ENCODE measurements at places on chromosomes 2 and 18. TPM values are rescaled to one million over a fixed set of nuclear protein-coding genes. Genes with fewer than 3 reads are reported as not detected.

- DNase-seq: peak; percentile 42
Observed at GRCh38 chr2:28347596-28347995, 45.1 kb upstream of the FOSL2 start.

The ADRA2B gene
- 3.1 TPM for total RNA-seq

- no peak for DNase-seq
Observed at GRCh38 chr2:62234755-62235655, 39.1 kb downstream of the B3GNT2 start.

GRCh38 chr2:178211460-178211859 lies 17.1 kb downstream of the OSBPL6 start:
- DNase-seq: no peak

DNA sequence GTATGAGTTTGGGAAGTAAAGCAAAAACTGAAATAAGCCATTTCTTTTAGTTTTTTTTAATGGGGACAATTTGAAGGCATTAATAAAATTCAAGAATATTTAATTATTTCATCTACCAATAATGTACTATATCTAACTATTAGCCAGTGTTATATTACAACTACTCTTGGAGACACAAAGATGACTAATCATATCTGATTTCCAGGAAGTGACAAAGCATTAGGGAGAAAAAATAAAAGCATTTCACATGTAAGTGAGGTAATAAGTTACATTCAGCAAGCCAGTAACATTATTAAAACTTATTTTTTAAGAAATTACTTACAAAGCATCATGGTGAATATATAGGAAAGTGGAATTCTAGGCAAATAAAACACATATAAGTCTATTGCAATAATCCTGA lies 781.3 kb upstream of the NRXN1 start:
- no peak for DNase-seq

DNA sequence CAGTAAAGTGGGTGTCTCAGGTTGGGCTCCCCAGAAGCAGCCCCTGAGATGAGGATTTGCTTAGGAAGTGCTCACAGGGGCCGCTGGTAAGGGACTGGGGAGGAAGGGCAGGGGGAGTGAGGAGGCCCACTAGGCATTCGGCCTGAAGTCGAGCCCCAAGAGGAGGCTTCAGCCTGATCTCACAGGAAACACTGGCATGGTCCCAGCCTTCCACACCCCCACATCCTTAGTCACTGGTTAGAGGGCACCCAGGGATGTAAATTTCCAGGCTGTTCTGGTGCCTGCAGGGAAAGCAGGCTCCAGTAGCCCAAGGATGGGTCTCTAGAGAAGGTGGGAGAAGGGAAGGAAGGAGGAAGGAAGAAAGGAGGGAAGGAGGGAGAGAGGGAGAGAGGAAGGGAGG lies 22.4 kb upstream of the KCNK3 start:
- no peak for DNase-seq

- DNase-seq: no peak
Observed at GRCh38 chr18:58966005-58966677, 101.5 kb downstream of the ZNF532 start.

- no peak for DNase-seq
Observed at GRCh38 chr2:34670482-34670881, 1071.4 kb upstream of the FAM98A start.

- DNase-seq: no peak
Observed at GRCh38 chr2:201362396-201362795, 5.3 kb upstream of the FLACC1 start.

The KCNIP3 gene
- total RNA-seq: 0.46 TPM

The TEKT4 gene
- total RNA-seq: not detected

DNA sequence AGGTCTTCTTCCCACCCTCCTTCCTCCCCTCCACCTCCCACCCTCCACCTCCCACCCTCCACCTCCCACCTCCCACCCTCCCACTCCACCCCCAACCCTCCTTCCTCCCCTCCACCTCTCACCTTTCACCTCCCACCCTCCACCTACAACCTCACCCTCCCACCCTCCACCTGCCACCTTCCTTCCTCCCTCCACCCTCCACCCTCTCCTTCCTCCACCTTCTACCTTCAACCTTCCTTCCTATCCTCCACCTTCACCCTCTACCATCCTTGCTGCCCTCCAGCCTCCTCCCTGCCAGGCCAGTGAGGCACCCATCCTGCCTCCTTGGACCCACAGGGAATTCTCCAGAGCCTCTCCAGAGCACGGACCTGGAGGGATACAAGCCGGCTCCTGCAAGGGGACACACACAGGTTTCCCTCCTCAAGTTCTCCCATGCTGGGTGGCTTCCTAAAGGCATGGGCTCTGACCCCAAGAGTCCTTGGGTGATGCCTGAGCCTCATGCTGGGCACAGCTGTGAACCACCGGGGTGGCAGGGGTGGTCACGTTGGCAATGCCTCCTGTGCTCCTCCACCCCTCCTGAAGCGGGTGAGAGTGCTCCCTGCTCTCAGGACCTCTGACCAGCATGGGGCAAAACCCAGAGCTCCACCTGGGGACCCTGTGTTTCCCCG lies 293.0 kb downstream of the NDUFA10 start:
- DNase-seq: peak; percentile 22

DNA sequence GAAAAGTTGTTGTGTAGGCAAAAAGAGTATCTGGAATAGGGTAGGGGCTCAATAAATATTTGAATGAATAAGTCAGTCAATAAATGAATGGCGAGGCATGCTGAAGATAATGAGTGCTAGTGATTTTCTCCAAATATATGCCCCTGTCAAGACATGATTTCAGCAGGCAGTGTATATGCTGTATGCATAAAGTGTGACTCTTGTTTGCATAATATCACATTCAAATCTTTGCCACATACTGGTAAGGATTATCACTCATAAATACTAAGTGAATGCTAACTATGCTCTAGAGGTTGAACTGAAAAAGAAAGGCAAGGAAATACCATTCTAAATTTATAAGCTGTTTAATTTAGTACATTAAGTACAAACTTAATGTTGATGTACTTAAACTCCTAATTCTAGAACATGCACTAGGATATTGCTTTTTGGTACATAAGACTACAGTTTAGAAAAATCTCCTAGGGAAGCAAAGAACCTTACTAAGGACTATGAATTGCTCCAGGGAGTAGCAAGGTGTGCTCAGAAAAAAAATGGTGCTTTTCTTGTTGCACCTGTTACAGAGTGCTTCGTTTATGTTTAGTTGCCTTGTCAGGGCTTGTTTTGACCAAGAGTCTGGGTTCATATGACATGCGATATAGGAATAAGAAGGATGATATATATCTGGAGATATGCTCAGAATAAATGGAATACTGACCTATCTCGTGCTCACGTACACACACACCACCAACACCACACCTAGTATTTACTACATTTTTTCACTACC lies 224.0 kb upstream of the TANK start:
- DNase-seq: no peak

The ATIC gene
- total RNA-seq: 43.3 TPM

The REG3G gene
- total RNA-seq: not detected

GRCh38 chr18:56097621-56098020 lies 509.6 kb upstream of the TCF4 start:
- DNase-seq: no peak

DNA sequence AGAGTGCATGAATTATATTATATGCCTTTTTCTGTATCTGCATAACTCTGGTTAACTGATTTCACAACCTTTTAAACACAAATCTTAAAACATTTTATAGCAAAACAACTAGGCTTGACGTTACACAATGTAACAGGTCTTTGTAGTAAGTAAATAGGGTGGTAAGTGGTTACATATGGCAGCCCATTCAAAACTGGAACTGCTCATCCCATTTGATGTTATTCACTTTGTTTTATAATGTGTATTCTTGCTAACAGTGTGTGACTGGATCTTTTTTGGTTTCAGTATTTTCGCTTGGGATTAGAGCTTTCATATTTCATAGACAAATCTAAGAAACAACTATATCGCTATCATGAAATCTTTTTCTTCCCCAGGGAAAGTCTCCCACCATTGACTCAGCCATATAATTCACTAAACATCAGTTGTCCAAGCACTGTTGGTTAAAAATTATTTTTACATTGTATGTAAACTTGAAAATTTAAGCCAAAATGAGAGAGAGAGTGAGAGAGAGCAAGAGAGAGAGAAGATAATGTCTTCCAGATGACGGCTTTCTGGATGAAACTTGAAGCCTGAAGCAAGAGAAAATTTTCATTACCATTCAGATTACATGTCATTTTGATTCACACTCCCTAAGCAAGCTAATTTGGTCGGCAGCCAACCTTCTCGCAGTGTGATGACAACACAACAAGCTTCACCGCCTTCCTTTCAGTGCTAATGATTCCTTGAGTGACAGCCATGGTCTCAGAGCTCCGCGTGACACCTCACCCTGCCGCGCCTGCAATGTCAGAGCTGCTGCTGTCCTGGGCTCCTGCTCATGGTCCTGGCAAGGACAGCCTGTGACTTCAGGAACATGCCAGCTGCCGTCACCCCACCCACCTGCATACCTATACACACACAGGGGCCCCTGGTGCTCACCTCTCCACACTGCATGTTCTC lies 946.9 kb upstream of the SOX11 start:
- no peak for DNase-seq

The CDK5R2 gene
- total RNA-seq: not detected

The TUBA3E gene
- not detected for total RNA-seq

- no peak for DNase-seq
Observed at GRCh38 chr2:88232074-88232782, 62.1 kb downstream of the THNSL2 start.

The KCNG2 gene
- total RNA-seq: not detected

DNA sequence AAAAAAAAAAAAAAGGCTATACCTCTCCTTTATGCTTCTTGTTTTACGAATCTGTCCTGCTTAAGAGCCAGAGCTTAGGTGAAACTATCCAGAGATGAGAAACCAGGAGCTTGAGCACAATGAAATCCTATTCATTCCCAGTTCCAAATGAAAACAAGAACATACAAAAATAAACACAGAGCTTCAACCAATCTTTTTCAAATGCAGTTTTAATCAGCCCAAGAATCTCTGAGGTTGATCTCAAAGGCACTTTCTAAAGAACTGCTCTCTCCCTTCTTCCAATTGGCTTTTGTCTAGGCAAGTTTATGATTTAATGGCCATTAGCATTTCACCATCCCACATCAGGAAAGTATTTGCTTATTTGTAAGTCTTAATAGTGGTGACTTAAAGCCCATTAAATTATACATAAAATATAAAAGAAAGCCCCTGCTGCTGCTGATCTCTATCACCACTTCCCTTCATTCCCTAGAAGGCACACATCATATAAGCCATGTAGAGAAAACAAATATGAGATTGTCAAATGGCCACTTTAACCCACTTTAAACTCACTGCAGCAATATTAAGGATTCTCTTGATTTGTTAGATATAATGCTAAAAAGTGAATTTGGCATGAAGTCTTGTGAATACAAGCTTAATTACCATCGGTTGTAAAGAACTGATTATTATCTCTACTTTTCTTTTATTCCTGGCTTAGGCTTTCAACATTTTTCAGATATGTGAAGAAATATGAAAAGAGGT lies 29.3 kb upstream of the SCN9A start:
- no peak for DNase-seq

- DNase-seq: peak; percentile 93
Observed at GRCh38 chr2:20179755-20180594, 45.0 kb downstream of the SDC1 start.

DNA sequence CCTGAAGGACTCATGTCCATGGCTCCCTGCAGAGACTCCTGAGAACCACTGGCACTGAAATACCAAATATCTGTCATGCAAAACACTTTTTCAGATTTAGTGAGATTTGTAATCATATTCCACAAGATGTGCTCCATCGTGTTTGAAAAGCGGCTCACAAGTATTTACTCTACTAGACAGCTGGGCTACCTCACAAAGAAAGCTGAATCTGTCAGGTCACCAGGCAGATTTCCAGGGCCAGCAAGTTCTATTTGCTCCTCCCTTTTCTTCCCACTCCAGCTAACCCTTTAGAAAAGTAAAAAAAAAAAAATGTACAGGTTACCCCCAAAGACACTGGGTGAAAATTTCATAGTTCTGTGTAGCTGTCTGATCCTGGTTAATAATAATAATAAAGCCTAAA lies 22.9 kb downstream of the WIPF1 start:
- no peak for DNase-seq

The REG1B gene
- not detected for total RNA-seq

- peak; percentile 68 for DNase-seq
Observed at GRCh38 chr2:136117391-136117841, 533 bp downstream of the CXCR4 start.

The ITPRIPL1 gene
- total RNA-seq: 0.26 TPM

- peak; percentile 34 for DNase-seq
Observed at GRCh38 chr2:20594957-20595356, 55.9 kb downstream of the HS1BP3 start.

GRCh38 chr18:53534695-53535094 lies 689.8 kb downstream of the MBD2 start:
- DNase-seq: peak; percentile 54

DNA sequence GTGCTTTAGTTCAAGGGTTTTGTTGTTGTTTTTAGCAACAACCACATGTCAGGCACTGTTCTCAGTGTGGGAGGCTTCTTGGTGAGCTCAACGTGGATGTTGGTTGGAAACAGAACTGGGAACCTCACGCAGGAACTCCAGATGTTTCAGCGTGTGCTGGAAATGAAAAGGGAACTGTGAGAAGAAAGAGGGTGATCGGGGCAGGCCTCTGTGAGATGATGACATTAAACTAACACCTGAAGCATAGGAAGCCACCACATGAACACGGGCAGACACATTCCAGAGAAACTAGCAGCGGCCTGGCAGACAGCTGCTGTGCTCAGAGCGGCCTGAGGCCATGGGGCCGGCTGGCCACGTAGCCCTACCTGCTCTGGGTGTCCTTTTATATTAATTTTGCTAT lies 66.4 kb downstream of the COA5 start:
- DNase-seq: no peak

DNA sequence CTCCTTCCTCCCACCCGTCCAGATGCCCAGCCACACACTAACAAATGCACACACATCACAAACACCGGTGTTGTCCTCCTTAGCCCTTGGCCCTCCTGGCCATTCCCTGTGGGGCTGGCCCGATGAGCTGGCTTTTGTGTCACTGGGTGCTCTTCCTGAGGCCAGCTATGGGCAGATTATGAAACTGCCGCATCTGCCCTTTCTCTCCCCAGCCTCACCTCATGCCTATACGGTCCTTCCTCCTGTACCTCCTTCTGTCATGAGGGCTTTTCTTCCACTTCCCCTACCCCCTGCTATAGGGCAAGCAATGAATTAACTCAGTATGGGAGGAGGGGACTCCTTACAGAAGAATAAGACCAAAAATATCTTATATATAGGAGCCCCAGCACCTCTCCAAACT lies 10.3 kb upstream of the INO80C start:
- DNase-seq: no peak

- DNase-seq: no peak
Observed at GRCh38 chr2:27351802-27352598, 4.6 kb downstream of the GTF3C2 start.

The ANKRD30BL gene
- not detected for total RNA-seq
